ENCODE measurements at places on chromosomes 6 and 20. TPM values are rescaled to one million over a fixed set of nuclear protein-coding genes. Genes with fewer than 3 reads are reported as not detected.

The MACROD2 gene
- total RNA-seq = not detected

- DNase-seq = peak; percentile 55
- peaks cover 22% of the 10 kb centered on the region for H3K4me1 ChIP-seq
Observed at GRCh38 chr6:16130932-16131387, 2.1 kb downstream of the MYLIP start.

DNA sequence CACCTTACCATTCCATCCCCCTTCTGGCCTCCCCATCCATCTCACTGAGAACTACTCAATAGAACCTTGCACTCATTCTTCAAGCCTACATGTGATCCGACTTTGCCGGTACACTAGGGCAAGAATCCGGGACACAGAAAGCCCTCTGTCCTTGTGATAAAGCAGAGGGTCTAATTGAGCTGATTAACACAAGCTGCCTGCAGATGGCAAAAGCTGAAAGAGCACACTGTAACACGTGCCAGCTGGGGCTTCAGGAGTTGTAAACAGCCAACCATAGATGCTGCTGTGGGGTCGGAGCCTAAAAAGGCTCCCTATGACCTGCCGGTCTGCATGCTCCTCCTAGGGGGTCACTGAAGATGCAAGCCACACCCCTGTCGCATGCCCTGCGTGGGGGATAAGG, 124.1 kb downstream of the RNF144B start:
- peaks cover 16% of the 10 kb centered on the region for H3K4me1 ChIP-seq
- no peak for DNase-seq
- no peak overlapping the region for H3K27ac ChIP-seq

DNA sequence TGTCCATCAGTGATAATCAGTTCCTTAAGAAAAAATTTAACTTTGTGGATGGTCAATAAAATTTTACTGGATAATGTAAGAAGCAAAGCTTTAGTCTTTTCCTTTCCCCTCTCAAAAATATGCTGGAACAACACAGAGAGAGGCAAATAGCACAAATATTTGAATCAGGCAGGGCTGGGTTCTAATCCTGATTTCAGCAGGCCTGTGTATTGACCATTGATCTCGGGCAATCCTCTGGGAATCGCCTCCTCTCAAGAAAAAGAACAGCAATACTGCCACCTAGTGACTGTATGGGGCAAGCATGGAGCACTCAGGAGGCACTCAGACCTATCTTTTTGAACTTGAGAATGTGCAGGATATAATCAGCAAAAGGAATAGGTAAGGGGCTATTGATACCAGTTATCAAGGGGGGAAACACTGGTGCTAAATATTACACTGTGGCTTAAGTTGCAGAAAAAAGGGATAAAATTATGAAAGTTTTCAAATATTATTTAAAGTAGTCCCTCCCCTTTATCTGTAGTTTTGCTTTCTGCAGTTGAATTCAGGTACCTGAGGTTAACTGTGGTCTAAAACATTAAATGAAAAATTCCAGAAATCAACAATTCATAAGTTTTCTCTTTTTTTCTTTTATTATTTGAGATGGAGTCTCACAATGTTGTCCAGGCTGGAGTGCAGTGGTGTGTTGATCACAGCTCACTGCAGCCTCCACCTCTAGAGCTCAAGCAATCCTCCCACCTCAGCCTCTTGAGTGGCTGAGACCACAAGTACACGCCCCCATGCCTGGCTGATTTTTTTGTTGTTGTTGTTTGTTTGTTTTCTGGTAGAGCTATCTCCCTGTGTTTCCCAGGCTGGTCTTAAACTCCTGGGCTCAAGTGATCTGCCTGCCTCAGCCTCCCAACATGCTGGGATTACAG, 91.8 kb upstream of the NHSL1 start:
- H3K4me3 ChIP-seq = no peak overlapping the region
- H3K27ac ChIP-seq = no peak overlapping the region
- no peaks in the 10 kb centered on the region for H3K27me3 ChIP-seq
- peaks cover 39% of the 10 kb centered on the region for H3K4me1 ChIP-seq
- no peaks in the 10 kb centered on the region for H3K36me3 ChIP-seq

DNA sequence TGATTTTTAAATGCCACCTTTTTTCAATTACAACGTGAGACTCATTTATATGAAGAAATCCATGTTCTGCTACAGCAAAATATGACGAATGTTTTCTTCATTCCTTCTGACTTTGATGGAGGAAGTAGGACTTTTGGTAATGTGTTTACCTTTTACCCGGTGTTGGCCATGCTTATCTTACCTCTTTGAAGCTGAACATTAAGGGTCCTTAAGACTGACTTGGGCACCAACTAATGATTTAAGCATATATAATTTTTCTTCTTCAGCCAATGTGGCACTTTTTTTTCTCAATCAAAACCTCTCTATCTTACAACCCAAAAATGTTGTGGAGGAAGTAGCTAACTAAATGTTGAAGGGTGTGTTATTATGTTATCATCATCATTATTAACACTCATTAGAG, 337.5 kb downstream of the EPHA7 start:
- H3K4me3 ChIP-seq = no peak overlapping the region
- no peaks in the 10 kb centered on the region for H3K27me3 ChIP-seq
- no peaks in the 10 kb centered on the region for H3K36me3 ChIP-seq
- no peak for DNase-seq
- H3K4me1 ChIP-seq = no peaks in the 10 kb centered on the region
- H3K27ac ChIP-seq = no peak overlapping the region

DNA sequence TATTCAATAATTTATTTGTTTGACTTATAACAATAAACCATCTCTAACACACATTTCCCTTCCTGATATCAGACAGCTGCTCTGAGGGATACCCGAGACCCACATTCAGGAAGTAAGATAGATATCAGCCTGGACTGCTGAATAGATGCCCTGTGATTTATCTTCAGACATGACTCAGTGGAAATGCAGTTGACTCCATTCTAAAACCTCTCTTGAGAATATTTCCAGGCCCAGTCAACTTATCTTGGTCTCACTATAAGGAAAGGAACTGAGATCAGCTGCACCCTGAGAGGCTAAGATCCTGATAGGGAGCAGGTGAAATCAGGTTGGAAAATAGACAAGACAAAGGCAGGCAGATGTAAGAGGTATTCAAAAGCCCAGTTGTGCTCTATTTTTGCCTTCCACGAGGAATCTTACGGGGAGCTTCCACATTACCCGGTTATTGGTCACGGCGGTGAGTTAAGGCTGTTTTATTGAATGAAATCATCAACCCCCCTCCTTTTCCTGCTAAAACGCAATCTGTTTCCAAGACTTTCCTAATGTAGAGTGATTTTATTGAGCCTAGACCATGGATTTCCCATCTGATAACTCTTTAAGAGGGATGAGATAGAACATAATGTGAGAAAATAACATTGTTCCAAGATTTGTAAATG, 25.5 kb downstream of the C6orf15 start:
- no peaks in the 10 kb centered on the region for H3K36me3 ChIP-seq
- H3K27me3 ChIP-seq = no peaks in the 10 kb centered on the region
- peaks cover 18% of the 10 kb centered on the region for H3K4me1 ChIP-seq
- H3K4me3 ChIP-seq = no peak overlapping the region
- peak; percentile 60 for DNase-seq

GRCh38 chr6:111980143-111980542, 73.8 kb upstream of the CCN6 start:
- H3K4me1 ChIP-seq = peaks cover 23% of the 10 kb centered on the region
- no peaks in the 10 kb centered on the region for H3K36me3 ChIP-seq
- H3K4me3 ChIP-seq = no peak overlapping the region

DNA sequence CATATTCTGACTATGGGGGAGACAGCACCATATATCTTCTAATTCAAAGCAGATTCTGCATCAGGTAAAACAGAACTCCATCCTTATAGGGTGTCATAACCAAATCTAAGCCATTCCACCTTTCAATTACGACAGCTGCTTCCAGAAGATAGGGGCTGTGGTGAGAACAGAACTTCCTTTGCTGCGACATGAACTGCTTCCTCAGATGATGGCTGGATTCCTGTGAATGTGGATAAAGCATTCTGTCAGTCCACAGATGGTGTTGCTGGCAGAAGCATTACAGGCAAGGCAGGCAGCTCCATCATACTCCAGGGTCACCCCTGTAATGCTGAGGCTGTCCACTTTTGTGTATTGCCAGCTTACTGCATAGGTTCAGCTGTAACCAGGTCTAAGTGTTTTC, 172.1 kb upstream of the PROKR2 start:
- H3K4me3 ChIP-seq = no peak overlapping the region
- no peaks in the 10 kb centered on the region for H3K36me3 ChIP-seq
- peaks cover 7% of the 10 kb centered on the region for H3K27me3 ChIP-seq
- H3K27ac ChIP-seq = no peak overlapping the region

DNA sequence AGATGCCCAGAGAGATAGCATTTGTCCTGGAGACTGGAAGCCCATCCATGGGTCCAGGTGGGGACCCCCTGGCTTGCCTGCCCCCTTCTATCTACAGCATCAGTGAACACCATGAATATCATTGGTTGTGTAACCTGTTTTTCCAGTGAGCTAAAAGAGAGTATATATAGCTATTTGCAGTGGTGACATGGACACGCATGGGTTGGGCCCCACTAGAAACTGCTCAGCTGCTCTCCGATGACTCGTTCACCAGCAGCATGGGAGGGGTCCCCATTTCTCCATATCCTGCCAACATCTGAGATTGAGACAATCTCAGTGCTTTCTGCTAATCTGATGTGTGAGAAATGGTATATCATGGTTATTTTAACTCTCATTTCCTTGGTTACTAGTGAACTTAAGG, 4.0 kb upstream of the ZC3H12D start:
- no peak for DNase-seq
- H3K36me3 ChIP-seq = no peaks in the 10 kb centered on the region
- H3K4me1 ChIP-seq = peaks cover 14% of the 10 kb centered on the region
- no peak overlapping the region for H3K27ac ChIP-seq
- H3K4me3 ChIP-seq = no peak overlapping the region
- H3K27me3 ChIP-seq = no peaks in the 10 kb centered on the region

DNA sequence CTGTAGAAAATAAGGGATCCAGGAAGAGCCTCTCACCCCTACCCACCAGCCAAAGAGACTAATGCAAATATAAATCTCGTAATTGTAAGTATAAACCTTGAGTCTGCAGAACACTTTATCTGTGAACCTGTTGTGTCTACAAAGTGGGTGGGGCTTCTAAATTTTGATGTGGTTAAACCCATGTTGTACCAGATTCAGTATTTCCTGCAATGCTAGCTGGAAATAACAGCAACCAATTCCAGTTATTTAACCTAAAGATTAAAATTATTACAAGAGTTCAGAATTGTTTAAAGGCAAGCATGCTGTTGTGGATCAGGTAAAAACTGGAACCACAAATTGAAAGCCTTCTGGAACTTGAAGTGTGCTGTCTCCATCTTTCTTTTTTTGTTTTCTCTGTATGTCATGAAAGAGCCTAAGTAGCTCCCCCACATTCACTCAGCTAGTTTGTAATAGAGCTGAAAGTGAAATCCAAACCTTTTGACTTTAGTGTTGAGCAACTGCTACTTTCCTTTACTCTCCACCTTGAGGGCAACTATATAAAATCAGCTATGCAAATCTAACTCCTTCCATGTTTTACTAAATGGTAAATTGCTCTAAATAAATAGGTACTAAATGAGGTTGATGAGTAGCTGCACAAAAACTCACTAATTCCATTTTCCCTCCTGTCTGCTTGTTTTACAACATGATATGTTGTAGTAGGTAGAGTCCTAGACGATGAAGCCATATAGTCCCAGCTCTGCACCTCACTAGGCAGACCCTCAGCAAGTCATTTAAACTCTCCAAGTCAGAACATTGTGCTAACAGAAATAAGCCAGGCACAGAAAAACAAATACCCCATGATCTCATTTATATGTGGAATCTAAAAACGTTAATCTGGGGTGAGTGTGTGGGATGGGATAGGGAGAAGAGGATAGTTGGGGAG, 17.9 kb upstream of the THEMIS start:
- H3K4me3 ChIP-seq = no peak overlapping the region
- no peak for DNase-seq
- H3K27me3 ChIP-seq = no peaks in the 10 kb centered on the region
- H3K27ac ChIP-seq = no peak overlapping the region
- H3K36me3 ChIP-seq = no peaks in the 10 kb centered on the region

DNA sequence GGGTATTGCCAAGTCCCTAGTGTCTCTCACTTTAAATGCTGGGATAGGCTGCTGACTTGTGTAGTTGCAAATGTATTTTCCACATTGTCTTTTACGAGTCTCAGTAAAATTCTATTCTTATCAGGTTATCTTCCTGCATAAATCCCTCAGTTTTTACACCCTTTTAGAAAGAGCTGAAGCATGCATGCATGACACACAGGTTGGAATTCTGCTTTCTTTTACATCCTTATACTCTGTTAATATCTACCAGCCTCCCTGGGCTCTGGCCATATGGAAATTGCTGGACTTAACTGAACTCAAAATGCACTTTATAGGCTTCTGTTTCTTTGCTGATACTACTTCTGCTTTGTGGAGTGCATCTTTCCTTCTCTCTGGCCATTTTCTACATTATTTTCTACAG, 477.4 kb downstream of the FRK start:
- no peak for DNase-seq
- no peaks in the 10 kb centered on the region for H3K4me1 ChIP-seq
- no peaks in the 10 kb centered on the region for H3K27me3 ChIP-seq
- no peaks in the 10 kb centered on the region for H3K36me3 ChIP-seq

All from SJSA1 (cell line).